ENCODE measurements at places on chromosomes 4 and X.

- peak; percentile 32 for DNase-seq
Measured at GRCh38 chr4:103099691-103100392, at the start of gene BDH2. TSS of gene BDH2 (minus strand) at chr4:103099834. CDS start at chr4:103096254, 3,580 bp downstream.

DNA sequence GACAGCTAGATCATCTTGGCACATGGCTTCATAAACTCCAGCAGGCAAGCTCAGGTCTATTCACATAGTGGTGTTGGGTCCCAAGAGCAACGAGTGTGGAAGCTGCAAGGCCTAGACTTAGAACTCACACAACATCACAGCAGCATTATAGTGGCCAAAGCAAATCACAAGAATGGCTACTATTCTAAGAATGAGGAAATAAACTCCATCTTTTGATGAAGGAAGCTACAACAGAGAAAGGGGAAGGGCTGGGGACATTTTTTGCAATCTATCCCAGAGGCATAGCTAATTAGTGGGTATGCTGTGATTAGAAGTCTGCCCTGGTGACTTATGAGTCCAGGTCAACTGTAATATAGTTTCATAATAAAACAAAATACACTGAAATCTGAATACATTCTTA lies 42.9 kb upstream of the TAB3 start:
- no peak for DNase-seq

- no peak for DNase-seq
Measured at GRCh38 chr4:3869661-3870566, 103.7 kb downstream of the ADRA2C start.

DNA sequence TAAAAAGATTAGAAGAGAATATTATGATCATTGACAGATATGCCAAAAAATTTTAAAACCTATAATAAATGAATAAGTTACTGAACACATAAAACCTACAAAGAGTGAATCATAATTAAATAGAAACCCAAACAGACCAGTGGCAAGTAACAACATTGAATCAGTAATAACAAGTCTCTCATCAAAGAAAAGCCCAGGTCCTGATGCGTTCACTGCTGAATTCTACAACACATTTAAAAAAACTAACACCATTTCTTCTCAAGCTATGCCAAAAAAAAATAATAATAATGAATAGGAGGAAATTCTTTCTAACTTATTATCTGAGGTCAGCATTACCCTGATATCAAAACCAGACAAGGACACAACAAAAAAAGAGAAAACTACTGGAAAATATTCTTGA lies 30.6 kb downstream of the ACTRT1 start:
- no peak for DNase-seq

GRCh38 chr4:68267433-68267944 lies 22.0 kb upstream of the TMPRSS11B start:
- no peak for DNase-seq

DNA sequence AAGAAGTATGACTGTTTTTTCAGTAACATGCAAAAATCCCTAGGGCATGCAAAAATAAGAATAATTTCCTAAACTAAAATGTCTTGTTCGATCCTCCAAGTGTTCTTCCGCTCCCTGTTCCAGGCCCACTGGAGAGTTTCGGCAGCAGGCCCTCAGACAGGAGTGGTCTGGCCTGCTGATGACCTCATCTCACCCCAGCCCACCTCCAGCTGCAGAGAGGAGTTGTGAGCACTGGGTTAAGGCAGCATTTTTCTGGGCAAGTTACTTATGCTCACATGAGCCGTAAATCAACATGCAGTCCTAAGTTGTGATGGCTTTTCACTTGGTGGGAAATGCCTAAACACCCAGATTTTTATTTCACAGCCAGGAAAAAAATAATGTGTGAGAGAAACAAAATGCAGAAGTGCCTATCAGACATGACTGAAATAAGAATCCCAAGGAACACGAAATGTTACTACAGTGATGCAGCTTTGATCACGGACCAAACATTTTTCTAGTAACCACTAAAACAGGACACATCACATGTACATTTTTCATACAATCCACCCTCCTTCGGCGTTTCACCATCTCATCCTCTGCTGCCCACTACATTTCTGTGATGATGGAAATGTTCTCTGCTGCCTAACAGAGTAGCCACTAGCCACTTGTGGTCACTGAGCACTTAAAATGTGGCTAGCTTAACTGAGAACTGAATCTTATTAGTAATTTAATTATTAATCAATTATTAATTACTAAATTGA lies 153.3 kb upstream of the TBL1X start:
- DNase-seq: no peak

GRCh38 chr4:109614466-109614865 lies 54.4 kb downstream of the MCUB start:
- DNase-seq: no peak

DNA sequence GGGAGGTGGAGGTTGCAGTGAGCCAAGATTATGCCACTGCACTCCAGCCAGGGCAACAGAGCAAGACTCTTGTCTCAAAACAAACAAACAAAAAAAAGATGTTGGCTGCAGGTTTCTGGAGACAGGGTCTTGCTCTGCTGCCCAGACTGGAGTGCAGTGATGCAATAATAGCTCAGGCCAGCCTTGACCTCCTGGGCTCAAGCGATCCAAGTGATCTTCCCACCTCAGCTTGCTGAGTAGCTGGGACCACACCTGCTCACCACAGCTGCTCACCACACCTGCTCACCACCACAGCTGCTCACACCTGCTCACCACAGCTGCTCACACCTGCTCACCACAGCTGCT lies 29.9 kb upstream of the CPLX1 start:
- no peak for DNase-seq

GRCh38 chrX:130916636-130917422 lies 13.8 kb upstream of the ENOX2 start:
- peak; percentile 45 for DNase-seq

DNA sequence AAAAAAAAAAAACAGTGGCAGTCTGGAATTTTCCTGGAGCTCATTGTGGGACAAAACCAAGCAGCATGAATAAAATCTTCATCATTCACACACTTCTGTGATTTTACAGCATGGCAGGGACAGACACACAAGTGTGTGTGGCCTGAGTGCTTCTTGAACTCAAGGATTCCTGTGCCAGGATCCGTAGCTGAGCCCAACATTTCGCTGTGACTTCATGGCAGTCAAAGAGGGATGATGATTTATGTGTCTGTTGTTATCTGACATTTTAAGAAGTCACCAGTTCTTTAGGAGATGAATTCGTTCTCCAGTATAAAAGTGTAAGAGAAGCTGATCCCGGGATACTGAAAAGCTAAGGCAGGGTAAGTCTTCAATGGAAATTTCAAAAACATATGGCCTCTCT lies 57.0 kb downstream of the ING2 start:
- no peak for DNase-seq

GRCh38 chrX:154490021-154490413 lies 412 bp downstream of the SLC10A3 start:
- DNase-seq: no peak

GRCh38 chr4:121824171-121824527 lies 466 bp upstream of the CCNA2 start:
- DNase-seq: no peak

- peak; percentile 33 for DNase-seq
Measured at GRCh38 chrX:102712981-102713625, 855 bp downstream of the GPRASP2 start.

GRCh38 chr4:3827616-3828492 lies 61.7 kb downstream of the ADRA2C start:
- no peak for DNase-seq

GRCh38 chr4:165512424-165512823 lies 133.6 kb downstream of the CPE start:
- no peak for DNase-seq

- no peak for DNase-seq
Measured at GRCh38 chr4:1008840-1009541, 2.4 kb upstream of the FGFRL1 start.

- no peak for DNase-seq
Measured at GRCh38 chr4:15331930-15332329, 95.9 kb upstream of the C1QTNF7 start.

GRCh38 chr4:86846921-86847320 lies 2.3 kb downstream of the SLC10A6 start:
- no peak for DNase-seq

DNA sequence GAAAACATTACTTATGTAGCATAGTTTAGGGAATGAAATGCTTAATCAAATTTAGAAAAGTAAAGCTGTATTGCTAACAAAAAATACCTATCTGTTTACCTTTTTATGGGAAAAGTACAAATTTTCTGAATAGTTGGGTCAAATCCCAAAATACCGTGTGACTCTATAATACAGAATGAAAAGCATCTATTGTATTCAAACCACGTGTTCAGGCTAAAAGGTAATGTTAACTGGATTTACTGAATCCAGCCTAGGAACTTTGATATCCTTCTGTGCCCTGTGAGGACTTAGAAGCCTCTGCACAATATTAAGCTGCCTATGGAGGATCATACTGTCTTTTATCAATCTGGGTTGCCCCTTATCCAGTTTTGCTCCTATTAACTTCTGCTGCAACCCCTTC lies 36.3 kb upstream of the AGA start:
- no peak for DNase-seq

GRCh38 chr4:133154725-133155124 lies 5.6 kb downstream of the PCDH10 start:
- DNase-seq: peak; percentile 33

DNA sequence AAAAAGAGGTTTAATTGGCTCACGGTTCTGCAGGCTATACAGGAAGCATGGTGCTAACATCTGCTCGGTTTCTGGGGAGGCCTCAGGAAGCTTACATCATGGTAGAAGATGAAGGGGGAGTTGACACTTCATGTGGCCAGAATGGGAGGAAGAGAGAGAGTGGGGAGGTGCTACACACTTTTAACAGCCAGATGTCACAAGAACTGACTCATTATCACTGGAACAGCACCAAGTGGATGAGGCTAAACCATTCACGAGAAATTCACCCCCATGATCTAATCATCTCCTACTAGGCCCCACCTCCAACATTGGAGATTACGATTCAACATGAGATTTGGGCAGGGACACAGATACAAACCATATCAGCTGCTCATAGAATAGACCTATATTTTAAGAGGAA lies 255.8 kb downstream of the OPHN1 start:
- DNase-seq: no peak

DNA sequence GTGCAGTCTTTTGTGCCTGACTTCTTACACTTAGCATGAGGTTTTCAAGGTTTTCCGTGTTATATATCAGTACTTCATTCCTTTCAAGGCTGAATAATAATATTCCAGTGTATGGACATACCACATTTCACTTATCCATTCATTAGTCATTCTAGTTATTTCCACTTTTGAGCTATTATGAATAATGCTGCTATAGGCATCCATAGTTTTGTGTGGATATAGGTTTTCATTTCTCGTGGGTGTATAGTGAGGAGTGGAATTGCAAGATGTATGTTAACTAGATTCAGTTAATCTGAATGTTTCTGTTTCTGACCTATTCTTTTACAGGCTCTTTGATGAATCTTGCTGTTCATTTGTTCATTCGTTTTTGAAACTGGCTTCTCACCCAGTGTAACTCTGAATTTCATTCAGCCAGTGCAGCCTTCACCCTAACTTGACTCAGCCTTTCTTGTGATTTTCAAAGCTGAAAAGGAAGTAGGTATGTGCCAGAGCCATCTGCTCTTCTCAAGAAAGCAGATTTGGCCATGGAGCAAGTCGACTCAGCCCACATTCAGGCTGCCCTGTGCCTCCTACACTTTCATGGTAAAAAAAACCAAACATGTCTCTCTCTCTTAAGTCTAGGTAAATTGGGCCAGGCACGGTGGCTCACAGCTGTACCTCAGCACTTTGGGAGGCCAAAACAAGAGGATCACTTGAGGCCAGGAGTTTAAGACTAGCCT lies 56.3 kb upstream of the NOCT start:
- DNase-seq: no peak

GRCh38 chr4:138438608-138439007 lies 196.5 kb upstream of the SLC7A11 start:
- DNase-seq: no peak

DNA sequence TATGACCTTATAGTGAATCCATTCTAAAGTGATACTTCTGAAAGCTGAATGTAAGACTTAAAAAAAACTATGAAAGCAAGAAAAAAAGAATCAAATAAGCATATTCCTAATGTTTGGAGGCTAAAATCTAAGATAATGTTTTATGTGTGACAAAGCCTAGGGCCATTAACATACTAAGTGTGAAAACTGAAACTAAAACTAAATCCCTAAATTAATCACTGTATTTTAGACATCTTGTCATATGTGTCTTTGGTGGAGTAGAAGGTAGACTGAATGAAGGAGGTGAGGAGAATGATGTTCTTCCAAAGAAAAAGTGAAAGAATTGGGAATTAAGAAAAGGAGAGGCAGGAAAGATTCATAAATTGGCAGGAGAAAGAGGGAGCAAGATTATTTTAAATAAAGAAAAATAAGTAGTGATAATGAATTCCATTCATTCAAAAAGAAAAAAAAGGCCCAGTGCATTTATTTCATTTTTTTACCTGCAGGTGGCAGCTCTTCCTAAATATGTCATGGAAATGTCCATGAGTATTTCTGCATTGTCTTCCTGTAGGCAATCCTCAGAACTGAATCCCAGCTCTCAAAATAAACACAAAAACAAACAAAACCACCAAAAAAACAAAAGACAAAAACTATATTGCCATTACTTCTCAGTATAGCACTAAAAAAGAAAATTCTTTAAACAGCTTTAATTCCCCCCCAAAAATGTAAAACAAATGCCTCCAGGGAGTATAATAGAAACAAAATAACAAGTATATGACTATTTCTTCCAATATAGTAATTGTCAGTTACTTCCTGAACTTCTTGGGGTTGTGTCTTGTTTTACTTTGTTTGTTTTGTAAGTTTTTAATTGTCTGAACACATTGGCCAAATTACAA lies 17.0 kb upstream of the AP1AR start:
- no peak for DNase-seq

- DNase-seq: no peak
Measured at GRCh38 chr4:108774809-108775530, 12.1 kb upstream of the ETNPPL start.

DNA sequence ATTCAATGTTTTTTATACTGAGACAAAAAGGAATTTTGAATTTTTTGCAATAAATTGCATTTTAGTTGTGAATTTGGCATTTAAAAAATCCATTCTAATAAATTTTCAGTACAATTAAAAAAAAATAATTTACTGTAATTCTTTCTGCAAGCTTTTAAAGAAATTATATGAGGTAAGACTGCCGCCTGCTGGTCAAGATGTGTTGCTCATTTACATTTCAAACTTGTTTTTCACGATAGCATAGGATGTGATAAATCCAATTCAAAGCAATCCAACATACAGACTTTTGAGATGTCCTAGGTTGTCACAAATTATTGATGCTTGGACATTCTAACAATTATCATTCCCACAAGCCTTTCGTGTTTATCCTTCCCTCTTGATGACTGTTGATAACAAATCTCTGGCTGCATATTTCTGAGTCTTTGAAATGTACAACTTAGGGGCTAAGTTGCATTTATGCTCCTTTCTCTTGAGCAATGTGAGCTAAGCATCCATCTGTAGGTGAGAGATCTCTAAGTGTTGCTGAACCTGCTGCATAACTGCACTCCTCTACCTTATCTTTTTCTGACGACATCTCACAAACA lies 21.7 kb upstream of the MFAP3L start:
- peak; percentile 63 for DNase-seq

GRCh38 chr4:53716471-53717063 lies 125.3 kb upstream of the LNX1 start:
- DNase-seq: no peak

All from endothelial cell (in vitro differentiated cells).